Pulmonary artery endothelial cell (primary cell): ENCODE measurements at places on chromosomes 12 and 14. TPM values are rescaled to one million over a fixed set of nuclear protein-coding genes. Genes with fewer than 3 reads are reported as not detected.

DNA sequence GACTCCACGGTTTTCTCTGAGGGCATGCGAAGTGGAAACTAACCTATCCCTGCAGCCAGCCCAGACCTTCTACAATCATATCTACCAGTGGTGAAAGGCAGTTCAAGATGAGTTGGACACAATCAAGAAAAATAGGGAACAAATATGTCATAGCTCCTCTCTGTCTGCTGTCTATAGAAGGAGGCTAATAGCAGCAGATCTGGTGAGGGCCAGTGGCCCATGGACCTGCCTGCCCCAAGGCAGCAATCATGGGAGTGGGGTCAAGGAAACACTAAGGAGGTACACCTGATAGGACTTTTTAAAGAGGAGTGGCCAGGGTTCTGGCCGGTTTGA, 149.5 kb downstream of the PRKCH start:
- DNase-seq: no peak

DNA sequence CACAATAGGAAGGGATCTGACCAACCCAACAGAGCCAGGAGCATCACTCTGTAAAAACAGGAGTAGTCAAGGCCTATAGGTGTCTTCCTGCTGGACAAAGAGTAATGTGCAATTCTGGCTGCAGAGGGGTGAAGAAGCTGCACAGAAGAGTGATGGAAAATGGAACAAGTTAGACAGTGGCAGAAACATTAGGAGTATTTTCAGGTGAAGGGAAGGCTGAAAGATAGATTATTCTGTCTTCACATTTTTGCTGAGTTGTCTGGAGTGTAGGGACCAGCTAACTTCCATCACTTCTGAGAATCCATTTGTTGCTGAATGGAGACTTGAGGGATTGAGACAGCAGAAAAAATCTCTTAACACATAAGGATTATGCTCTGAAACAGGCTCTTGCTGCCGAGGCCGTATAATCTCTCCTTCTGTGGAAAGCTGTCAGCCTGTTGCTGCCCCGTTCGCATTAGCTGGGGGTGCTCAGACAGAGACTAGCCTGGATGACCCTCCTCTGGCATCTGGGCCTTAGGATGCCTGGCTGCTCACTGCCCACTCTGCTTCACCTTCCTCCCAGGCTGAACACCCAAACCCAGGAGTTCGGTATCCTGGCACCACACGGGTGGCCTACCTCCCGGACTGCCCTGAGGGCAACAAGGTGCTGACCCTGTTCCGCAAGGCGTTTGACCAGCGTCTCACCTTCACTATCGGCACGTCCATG, 3.1 kb upstream of the ARHGEF25 start:
- no peak for DNase-seq

- DNase-seq: no peak
These were observed 57.3 kb downstream of the AVPR1A start for GRCh38 chr12:63093711-63094110.

- no peak for DNase-seq
These were observed at the start of gene HVCN1 for GRCh38 chr12:110688446-110689280. Gene HVCN1, minus strand, starts transcription at chr12:110689115. Its CDS starts 5,870 bp downstream, at chr12:110683245.

DNA sequence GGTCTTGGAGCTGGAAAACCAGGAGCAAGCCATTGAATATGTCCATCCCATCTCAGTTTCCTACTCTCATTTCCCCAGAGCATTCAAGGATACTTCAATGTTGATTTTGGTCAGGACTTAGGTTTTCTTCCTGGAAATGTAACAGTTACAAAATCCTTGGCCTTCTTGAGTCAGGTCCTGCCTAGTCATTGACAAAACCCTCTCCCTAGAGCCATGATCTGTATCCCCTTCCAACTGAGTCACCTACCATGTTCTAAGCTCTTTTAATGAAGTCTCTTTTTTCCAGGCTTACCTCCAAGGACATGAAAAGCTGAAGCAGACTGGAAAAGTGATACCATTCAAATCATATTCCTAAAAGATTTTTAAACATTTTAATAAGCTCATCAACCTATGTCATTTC, 549.2 kb downstream of the GALC start:
- no peak for DNase-seq

GRCh38 chr14:105864651-105865265, 338.4 kb downstream of the TMEM121 start:
- no peak for DNase-seq

- DNase-seq: no peak
These were observed 70.7 kb downstream of the TAOK3 start for GRCh38 chr12:118302053-118302452.

- no peak for DNase-seq
These were observed 35.6 kb downstream of the SH2B3 start for GRCh38 chr12:111441107-111441928.

DNA sequence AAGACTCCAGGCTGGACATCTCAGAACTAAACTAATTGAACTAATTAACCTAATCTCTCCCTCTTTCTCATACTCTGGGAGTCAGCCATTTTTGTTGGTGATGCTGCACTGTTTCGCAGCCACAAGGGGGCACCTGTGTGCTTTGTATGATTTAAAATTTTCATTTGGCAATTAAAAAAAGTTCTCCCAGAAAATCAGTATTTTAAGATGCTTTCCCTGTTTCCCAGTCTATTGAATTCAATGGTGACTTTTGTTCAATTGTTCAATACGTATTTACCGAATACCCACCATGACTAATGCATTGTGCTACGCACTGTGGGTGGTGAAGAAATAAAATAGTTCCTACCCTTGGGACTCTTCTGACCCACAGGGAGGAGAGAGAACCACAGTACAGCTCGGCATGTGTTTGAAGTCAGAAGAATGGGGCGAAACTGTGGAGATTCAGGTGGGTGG, 63.7 kb downstream of the ZNF664 start:
- DNase-seq: no peak

DNA sequence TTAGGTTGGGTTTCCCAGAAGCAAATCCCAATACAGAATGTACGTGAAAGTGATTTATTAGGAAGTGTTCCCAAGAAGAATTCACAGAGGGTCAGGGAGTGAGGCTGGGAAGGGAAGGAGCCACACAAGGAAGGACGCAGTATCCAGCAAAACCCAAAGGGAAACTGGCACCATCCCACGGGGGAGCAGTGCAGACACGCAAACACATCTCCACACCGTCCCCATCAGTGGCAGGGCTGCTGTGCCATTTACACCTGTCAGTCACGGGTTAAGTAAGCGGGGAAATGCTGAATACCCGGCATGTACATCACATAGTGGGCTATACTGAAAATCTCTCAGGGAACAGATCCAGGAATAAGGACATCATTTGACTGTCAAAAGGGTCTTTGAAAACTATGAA, 93.9 kb downstream of the SLC38A1 start:
- no peak for DNase-seq

DNA sequence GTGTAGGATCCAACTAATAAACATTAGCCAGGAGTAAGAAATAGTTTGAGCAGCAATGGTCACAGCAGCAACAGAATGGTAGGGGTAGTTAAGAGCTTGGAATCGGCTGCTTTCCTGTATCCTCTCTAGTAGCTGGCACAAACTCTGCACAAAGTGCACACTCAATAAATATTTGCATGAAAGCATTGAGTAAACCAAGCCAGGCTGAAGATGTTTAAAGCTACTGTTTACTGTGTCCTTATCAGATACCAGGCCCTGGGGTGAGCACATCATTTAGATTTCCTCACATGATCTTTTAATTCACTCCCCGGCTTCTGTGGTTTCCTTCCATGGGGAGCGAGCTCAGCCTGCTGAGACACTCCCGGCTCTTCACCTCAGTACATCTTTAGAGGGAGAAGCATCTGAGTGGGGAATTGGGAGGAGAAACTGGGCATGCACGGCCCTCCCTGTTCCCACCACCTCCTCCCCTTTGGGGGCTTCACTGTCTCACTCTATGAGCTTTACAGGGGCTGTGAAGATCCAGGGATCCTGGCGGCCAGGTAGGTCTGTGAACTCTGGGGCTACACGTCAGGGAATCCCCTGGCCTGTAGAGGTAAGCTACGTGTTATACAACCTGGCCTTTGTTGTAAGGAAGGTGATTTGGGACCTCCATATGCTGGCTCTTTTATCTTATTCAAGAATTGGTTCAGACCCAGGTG, 107.2 kb upstream of the VASH1 start:
- no peak for DNase-seq

GRCh38 chr14:91980157-91980556, 32.7 kb upstream of the FBLN5 start:
- peak; percentile 90 for DNase-seq

DNA sequence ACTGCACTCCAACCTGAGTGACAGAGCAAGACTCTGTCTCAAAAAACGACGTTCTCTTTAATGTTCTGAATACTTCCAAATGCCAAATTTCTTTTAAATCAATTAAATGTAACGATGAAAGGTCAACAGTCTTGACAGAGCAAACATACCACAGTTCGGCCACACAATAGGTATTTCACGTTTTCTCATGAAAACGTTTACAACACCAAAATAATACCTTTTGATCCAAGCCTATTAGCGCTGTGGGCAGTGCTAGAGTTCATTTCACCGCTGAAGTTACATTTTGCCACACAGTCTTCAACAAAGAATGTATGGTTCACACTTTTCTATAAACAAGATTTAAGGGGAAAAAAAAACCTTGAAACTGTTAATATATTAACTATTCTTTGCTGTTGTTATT, 122.1 kb downstream of the MED13L start:
- DNase-seq: no peak

GRCh38 chr12:112179916-112180315, 54.6 kb downstream of the TRAFD1 start:
- DNase-seq: no peak

DNA sequence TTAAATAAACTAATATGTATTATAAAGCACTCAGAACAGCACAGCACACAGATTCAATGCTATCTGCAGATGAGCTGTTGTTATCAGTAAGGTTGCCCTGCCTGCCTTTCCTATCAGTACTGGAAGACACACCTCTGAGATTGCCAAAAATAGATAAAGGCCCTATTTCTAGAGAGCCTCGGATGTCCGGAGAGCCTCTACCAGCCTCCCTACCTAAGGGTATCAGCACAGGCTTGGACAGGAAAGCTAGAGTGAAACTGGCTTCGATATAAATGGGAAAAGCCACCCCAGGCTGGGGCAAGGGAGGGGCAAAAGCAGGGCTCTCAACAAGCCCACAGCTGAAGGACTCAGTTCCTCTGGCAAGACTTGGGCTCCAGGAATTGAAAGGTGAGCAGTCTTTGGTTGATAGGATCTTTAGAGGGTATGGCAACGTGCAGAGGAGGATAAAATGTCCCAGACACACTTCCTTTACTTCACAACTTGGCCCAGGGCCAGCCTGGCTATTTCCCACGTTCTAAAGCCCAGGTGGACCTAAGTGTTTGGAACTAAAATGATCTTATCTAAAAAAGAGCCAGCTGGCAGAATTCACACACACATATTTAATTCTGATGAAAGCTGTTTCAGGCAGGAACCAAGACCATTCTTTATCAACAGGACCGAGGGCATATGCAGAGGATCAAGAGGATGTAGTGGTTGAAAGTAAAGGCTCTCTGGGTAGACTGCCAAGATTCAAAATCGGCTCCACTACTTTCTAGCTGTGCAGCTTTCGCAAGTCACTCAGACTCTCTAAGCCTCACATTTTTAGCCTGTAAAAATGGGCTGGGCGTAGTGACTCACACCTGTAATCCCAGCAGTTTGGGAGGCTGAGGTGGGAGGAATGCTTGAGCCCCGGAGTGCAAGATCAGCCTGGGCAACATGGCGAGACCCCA, 37.8 kb upstream of the ITPR2 start:
- peak; percentile 46 for DNase-seq

The TAS2R31 gene
- 2.6 and 3.2 TPM in 2 replicates for total RNA-seq

The GEMIN2 gene
- 31.1 and 46.7 TPM in 2 replicates for total RNA-seq

The ST8SIA1 gene
- total RNA-seq: 0.07 and 0.11 TPM in 2 replicates

The IFNG-AS1 gene
- not detected in 2 replicates for total RNA-seq

The MYH6 gene
- total RNA-seq: not detected in 2 replicates

The NID2 gene
- 27.9 and 65.0 TPM in 2 replicates for total RNA-seq

The GALNT16 gene
- total RNA-seq: 0.11 and 0.13 TPM in 2 replicates

The FGF6 gene
- not detected in 2 replicates for total RNA-seq
